ENCODE measurements at places on chromosomes 12 and 14.

DNA sequence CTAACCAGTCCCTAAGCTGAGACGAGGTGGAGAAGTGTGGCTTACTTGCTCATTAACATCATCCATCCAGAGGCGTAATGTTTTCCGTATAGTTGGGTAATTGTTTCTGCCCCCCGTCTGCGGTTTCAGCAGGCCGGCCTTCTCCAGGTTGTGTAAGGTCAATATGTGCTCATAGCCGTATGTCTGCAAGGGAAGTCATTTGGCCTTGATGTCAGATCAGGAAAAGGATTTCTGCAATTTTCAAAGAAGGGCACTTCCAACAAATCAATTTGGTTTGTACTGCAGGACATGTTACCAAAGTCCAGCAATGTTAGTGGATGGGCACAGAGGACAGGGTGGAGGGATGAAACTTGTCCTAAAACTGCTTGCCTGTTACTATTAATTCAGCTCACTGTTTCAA is 9.9 kb upstream of the DIABLO start:
- DNase-seq: no peak

GRCh38 chr14:33393231-33393894 is 454.7 kb downstream of the NPAS3 start:
- DNase-seq: peak; percentile 53

- DNase-seq: no peak
These were observed 127.6 kb upstream of the TMCC3 start for GRCh38 chr12:94777936-94778335.

DNA sequence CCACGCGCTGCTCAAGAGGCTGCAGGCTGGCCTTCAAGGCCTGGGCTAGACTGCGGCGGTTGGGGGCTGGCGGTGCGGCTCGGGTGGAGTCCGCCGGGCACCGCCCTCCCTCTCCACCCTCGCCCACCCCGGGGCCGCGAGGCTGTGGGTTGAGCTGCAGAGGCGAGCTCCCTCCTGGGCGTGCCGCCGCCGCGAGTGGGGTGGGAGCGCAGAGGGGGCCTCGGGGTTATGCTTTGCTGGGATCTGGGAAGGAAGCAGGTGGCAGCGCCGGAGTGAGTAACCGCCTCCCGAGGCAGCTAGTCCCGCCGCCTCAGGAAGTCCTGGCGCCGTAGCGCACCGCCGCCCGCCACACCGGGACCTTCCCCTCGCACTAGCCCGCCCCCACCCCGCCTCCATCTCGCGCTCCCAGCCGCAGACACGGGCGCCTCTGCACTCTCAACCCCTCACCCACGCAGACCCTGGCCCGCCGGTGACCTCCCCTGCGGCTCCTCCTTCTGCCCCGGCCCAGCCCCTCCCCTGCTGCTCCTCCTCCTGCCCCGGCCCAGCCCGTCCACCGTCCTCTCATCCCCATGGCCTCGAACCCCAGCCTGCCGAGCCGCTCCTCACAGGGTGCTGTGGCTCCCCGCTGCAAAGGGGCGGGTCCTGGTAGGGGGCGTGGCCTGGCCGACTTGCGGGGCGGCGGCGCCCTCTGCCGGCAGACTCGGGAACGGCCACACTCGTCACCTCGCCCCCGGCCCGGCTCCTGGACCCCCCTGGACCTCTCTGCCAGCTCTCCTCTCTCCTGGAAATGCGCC is 16.6 kb downstream of the TAMALIN start:
- DNase-seq: peak; percentile 77
